ENCODE measurements at places on chromosomes 12 and 14.
A peak's percentile ranks its signal among the peaks of the same experiment; 100 is the strongest.

GRCh38 chr12:120979220-120979861 lies 998 bp downstream of the HNF1A start:
- DNase-seq = no peak

DNA sequence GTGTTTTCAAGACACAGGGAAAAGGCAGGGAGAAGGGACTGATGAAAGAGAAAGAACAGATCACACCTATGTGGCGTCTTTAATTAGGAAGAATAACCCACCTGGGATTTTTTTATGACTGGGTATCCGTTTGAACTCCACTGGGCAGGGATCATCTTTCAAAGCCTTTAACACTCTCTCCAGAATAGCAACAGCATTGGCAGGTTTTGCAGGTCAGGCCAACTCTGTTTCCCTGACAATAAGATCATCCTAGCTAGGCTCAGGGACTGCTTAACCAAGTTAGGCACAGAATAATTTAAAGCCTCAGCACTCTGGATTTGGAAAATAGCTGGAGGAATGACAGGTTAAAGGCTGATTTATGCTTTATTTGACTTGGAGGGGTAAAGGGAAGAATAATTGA lies 117.6 kb downstream of the SUDS3 start:
- no peak for DNase-seq

- no peak for DNase-seq
Measured at GRCh38 chr12:132426349-132427173, 63.4 kb upstream of the FBRSL1 start.

GRCh38 chr12:46367351-46368029 lies 5.1 kb downstream of the SLC38A2 start:
- no peak for DNase-seq

GRCh38 chr14:53358166-53358565 lies 205.0 kb upstream of the DDHD1 start:
- DNase-seq = no peak

DNA sequence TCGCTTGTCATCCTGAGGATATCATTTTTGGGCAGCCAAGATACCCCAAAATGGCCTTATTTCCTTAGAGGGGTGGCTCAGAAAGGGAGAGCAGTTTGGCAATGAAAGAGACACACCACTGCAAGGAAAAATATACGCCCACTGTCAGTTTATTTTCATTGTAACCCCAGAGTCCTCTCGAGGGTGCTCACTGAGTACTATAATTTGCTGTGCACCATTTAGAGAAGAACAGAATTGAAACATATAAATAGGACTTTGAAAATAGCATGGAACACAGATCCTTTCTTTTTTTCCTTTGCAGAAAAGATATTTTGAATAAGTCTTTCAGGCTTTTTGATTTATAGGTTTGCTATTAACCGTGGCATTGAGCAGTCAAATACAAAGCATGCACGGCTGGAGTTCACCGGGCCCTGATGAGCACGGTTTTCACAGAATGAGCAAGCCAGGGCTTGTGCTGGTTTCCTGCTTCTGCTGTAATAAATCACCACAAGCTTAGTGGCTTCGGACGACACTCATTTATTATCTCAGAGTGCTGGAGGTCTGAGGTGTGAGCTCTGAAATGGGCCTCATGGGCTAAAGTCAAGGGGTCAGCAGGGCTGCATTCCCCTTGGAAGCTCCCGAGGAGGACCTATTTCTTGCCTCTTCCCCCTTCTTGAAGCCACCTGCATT lies 152.3 kb downstream of the ZNF664 start:
- DNase-seq = no peak

DNA sequence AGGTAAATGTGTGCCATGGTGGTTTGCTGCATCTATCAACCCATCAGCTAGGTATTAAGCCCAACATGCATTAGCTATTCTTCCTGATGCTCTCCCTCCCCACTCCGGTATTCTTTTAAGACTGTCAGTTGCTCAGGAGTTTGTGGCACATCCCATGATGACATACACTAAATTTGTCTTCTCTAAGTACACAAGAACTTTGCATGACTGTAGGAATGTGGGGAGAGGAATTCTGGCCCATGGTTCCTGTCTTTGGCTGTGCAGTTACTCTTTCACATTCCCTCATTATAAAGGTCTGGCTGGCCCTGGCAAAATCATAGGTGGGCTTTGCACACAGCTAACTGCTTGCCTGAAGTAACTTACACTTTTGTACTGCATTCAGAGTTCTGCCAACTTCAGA lies 30.3 kb downstream of the HMGA2 start:
- peak; percentile 59 for DNase-seq

- no peak for DNase-seq
Measured at GRCh38 chr12:3441435-3441834, 49.6 kb upstream of the PRMT8 start.

DNA sequence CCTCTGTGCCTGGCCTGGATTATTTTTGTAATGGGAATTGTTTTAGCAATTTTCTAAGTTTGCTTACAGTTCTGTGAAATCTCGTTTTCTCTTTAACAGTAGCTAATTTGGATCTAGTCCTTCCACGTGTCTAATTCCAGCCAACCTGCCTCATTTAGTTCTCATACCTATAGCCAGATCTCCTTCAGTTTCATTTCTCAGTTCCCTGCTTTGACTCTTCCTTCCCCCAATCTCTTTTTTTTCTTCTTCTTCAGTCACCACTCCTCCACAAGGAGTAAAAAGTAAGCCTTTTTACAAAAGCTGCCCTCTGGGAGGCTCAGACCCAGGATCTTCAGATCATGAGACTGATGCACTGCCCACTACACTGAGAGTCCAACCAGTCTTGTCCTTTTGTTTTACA lies 1.4 kb downstream of the THTPA start:
- no peak for DNase-seq

DNA sequence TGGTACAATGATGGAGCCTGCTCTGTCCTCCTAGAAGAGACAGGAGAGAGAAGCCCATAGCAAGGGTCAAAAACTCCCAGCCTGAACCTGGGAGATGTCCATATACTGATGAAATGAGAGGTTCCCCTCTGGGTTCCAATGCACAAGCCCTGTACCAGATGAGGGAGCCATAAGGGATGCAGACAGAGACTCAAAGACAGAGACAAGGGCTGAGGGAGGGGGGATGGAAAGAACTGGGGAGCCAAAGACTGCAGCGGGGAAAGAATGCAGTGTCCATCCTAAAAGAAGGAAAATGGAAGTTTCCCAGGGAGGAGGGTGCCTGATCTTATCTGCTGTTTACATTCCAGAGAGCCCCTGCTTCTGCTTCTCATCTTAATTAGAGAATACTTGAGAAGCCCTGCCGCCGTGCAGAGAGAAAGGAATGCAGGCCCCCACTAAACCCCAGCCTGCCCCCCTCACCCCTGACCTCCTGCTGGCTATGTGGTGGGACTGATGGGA lies 27.7 kb downstream of the KRT18 start:
- peak; percentile 84 for DNase-seq

GRCh38 chr12:53696655-53697331 lies 20.9 kb upstream of the ATP5MC2 start:
- DNase-seq = no peak

- DNase-seq = no peak
Measured at GRCh38 chr12:11810206-11810545, 160.7 kb downstream of the ETV6 start.

DNA sequence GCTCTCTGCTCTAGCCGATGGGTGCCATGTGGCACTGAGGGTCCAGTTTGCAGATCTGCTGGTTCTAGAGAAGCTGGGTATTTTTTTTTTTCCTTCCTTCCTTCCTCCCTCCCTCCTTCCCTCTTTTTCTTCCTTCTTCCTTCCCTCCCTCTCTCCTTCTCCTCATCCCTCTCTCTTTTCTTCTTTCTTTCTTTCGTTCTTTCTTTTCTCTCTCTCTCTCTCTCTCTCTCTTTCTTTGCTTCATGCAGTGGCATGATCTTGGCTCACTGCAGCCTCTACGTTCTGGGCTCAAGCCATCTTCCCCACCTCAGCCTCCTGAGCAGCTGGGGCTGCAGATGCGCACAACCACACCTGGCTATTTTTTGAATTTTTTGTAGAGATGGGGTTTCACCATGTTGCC lies 2.7 kb upstream of the BCL7A start:
- no peak for DNase-seq

DNA sequence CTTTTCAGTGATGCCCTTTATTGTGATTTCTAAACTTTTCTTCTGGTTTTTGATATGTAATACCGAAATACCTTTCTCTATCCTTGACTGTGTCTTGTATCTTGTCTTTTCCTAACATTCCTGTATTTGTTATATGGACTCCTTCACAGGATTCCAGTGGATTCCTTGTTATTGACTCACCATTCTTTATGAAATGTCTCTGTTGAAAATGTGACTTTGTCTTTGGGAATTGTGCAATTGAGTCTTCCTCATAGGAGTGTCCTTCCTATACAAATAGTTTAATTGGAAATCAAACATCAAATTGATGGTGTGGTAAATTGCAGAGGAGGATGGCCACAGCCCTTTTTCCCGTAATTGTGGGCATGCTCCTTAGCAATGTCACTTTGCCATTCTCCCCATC lies 296.6 kb upstream of the KITLG start:
- peak; percentile 56 for DNase-seq

DNA sequence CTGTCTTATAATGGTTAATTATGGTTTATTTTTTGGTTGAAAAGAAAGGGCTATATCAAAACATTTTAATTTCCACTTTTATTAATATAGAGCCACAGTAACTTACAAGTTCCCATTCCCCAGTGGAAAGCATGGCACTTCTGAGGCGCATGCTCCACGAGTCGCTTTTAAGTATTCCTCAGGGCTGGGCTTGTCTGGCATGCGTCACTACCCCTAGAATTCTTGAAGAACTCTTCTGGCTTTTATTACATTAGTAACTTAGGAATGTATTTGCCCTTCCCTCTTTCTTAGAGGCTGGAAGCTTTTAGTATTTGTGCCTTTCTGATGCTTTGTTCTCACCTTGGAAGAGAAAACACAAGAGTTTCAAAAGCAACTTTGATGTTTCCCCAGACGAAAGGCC lies 81.1 kb downstream of the ESR2 start:
- DNase-seq = peak; percentile 44

- no peak for DNase-seq
Measured at GRCh38 chr14:60245380-60246177, 3.4 kb upstream of the PPM1A start.

DNA sequence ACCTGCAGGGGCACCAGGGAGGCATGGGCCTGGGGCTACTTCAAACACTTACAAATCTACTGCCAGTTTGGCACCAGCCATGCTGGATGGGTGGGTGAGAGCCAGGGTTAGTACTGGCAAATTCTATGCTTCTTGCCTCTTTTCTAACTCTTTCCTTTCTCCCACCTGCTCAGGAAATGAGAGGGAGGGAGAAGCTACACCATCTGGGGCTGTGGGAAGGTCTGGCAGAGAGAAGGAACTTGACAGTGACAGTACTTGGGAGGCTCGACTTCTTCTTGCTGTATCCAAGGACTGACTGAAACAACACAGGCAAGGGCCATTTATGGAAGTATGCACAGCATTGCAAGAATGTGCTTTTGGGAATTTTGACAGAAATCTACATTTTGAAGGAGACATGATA lies 149.6 kb upstream of the DYRK2 start:
- DNase-seq = peak; percentile 11

DNA sequence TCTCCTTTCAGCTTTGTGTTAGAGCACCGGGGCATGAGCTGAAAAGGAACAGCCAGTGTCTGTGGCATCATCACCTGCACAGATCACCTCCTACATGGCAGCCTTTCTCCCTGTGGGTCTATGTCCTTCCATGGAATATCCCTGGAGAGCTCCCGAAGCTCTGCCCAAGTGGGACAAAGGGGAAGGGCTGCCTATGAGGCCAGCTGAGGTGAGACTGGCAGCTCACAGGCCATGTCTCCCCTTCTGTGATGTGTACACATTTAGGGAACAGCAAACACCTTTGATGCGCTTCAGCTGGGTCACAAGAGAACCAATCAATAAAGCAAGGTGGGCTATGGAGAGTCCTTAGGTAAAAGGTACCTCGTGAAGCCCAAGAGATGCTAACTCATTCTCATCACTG lies 4.1 kb downstream of the PROX2 start:
- no peak for DNase-seq

- DNase-seq = no peak
Measured at GRCh38 chr12:49683599-49684309, 23.5 kb downstream of the FMNL3 start.

- no peak for DNase-seq
Measured at GRCh38 chr12:63319386-63319785, 168.4 kb upstream of the AVPR1A start.

DNA sequence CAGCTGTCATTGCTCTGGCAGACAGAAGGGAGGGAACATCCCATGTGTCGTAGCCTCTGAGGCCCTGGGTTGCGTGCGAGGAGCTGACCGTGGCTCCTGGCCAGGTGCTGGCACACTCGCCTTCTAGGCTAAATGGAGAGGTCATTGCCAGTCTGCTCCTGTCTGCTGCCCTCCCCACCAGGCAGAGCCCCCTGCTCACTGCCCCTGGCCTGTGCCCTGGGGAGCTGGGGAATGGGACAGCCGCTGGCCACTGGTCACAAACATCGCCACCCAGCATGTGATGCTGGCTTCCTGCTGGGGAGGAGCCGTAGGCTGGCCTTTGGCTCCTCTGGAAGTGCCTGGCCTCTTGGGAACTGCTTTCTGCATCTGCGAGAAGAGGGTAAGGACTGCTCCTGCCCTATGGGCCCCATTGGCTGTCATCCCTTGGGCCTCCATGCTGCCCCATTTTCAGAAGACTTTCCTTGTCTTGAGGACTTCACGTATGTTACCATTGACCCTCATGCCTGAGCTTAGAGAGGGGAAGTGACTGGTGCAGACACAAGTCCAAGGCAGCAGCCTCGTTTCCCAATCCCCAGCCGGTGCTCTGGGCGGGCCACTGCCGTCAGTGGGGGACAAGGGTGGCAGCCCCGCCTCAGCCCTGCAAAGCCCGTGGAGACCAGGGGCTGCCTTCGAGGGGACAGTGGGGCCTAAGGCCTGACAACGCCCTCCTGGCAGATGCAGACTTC lies 2.0 kb upstream of the TNFAIP2 start:
- no peak for DNase-seq

- DNase-seq = no peak
Measured at GRCh38 chr12:117100851-117101673, 1.8 kb upstream of the TESC start.

GRCh38 chr12:124518051-124518932 lies 49.1 kb downstream of the NCOR2 start:
- peak; percentile 100 for DNase-seq

- DNase-seq = peak; percentile 60
Measured at GRCh38 chr12:108701779-108702441, 29.4 kb downstream of the CORO1C start.

- DNase-seq = no peak
Measured at GRCh38 chr14:101188571-101188915, 285.0 kb upstream of the RTL1 start.

GRCh38 chr12:64652346-64652745 lies 42.1 kb downstream of the RASSF3 start:
- no peak for DNase-seq

- peak; percentile 92 for DNase-seq
Measured at GRCh38 chr14:59407246-59408010, 57.8 kb downstream of the GPR135 start.

GRCh38 chr12:3365463-3366411 lies 125.3 kb upstream of the PRMT8 start:
- DNase-seq = no peak

- DNase-seq = peak; percentile 85
Measured at GRCh38 chr12:64679487-64680001, 69.2 kb downstream of the RASSF3 start.

- DNase-seq = no peak
Measured at GRCh38 chr12:12719496-12719895, 2.3 kb downstream of the CDKN1B start.

Measured in fibroblast of skin of scalp (primary cell).